ENCODE measurements at places on chromosomes 2 and 18.

- no peak for DNase-seq
Measured at GRCh38 chr2:134167015-134167414, 86.9 kb upstream of the MGAT5 start.

- DNase-seq: no peak
Measured at GRCh38 chr2:120885321-120885720, 149.7 kb downstream of the GLI2 start.

DNA sequence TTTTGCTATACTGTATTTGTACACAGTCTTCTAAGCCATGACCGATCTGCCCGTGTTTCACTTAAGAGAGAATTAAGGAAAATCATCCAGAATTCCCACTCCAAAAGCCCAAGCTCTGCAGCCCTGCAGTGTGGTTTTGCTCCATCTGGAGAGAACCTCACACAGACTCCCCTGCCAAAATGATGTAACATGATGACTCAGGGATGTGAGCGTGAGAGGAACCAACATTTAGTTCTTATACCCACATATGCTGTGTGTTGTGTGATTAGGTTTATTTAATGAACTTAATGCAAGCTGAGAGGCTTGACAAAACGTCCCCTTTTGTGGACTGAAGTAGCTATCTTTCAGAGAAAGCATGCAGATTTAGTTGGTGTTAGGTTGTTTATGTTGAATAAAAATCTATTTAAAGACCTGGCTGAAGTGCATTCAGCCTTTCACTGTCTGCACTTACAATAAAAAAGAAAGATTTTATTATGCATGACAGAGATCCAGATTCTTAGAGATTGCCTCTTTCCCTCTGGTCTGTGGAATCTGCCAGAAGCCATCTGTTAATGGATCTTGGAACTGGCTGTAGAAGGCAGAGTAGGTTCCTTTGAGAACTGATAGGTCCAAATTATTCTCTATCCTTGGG lies 6.3 kb downstream of the RAB12 start:
- peak; percentile 45 for DNase-seq

DNA sequence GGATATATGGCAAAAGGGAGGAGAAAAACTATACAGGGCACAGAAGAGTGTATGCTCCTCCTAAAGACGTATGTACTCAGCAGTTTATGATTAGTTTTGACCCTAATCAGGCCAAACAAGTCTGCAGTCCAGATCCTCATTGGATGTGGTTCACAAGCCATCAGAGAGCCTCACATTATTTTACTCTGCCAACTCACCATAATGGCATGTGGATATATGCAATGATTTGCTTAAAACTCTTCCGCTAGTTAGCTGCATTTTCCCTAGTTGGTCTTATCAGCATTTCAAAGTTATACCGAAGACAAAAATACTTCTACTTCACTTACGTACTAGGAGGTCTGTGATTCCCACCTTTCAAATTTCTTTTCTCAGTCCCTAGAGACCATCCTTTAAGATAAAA lies 198.4 kb downstream of the CMPK2 start:
- no peak for DNase-seq

DNA sequence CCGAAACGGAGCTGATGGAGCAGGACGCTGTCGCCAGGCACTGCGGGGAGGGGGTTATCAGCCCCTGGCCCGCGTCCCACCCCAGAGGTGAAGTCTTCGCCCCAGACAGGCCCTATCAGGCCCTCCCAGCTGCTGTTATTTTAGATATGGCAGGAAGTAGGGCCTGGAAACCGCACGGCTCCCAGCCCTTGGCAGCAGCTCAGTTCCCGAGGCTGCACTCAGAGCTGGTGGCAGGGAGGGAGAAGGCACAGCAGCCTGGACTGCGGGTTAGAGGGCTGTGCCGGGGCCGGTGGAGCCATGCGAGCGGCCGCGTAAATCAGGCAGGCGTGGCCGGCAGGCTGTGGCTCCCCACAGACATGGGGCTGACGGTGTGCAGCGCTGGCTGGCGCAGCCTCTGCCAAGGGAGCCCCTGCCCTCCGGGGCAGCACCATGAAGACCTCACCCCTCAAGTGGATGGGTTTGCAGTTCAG lies 111.4 kb downstream of the NFATC1 start:
- DNase-seq: no peak

DNA sequence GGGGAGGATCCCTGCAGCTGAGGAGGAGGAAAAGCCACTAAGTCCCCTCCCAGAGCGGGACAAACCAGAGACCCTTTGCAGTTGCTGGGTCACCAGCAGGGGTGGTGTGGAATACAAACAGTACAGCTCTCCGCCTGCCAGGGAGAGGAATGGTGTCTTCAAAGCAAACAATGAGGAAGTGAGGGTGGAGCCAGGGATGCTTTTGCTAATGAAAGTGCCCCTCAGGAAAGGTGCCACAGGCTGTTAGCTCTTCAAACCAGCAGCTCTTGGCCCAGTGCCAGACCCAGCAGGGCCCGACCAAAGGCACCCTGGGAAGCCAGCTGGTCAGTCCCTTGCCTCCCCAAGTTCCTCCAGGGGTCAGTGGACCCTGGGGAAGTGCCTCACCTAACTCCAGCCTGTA lies 102.8 kb downstream of the HIBCH start:
- peak; percentile 16 for DNase-seq

- DNase-seq: no peak
Measured at GRCh38 chr2:232290668-232291067, 87.9 kb upstream of the ALPP start.

- DNase-seq: no peak
Measured at GRCh38 chr2:64317707-64318475, 136.1 kb upstream of the LGALSL start.

- no peak for DNase-seq
Measured at GRCh38 chr2:212945526-212945925, 205.9 kb downstream of the IKZF2 start.

Data from NCI-H187 (cell line).